Neural crest cell (in vitro differentiated cells): ENCODE measurements at places on chromosomes 5 and 9. TPM values are rescaled to one million over a fixed set of nuclear protein-coding genes. Genes with fewer than 3 reads are reported as not detected.

GRCh38 chr5:54646356-54647101 is 129.0 kb downstream of the SNX18 start:
- H3K4me1 ChIP-seq, result peaks cover 14% of the 10 kb centered on the region
- no peak overlapping the region for H3K27ac ChIP-seq
- no peak overlapping the region for H3K4me3 ChIP-seq
- no peaks in the 10 kb centered on the region for H3K27me3 ChIP-seq

DNA sequence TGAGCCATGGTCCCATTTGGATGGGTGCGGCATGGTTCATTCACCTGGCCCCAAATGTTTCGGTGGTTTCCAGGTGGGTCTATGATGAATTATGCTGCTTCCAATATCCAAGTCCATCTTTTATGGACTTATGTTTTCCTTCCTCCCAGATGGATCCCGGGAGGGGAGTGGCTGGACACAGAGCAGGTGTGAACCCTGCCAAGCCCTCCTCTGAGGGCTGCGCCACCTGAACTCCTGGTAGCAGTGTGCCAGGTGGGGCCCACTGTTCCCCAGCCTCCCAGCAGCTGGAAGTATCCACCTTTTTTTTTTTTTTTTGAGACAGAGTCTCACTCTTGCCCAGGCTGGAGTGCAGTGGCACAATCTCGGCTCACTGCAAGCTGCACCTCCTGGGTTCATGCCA is 42.9 kb downstream of the WNK2 start:
- peaks cover 8% of the 10 kb centered on the region for H3K4me1 ChIP-seq
- H3K4me3 ChIP-seq, result no peak overlapping the region
- H3K36me3 ChIP-seq, result no peaks in the 10 kb centered on the region
- no peak overlapping the region for H3K27ac ChIP-seq
- no peak for DNase-seq
- no peaks in the 10 kb centered on the region for H3K27me3 ChIP-seq

DNA sequence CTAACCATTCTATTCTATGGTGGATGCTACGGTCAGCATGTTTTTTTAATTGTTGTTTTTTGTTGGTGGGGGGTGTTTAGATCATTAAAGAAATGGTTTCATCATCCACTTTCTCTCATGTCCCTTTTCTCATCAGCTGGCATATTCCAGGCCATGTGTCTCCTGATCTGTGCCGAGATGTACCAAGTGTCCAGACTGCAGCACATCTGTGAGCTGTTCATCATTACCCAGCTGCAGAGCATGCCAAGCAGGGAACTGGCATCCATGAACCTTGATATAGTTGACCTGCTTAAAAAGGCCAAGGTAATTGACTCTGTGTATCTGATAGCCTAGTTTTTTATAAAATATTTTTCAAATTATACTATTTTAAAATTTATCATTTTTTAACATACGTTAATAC is 38.9 kb downstream of the GLRX start:
- H3K36me3 ChIP-seq, result peaks cover 25% of the 10 kb centered on the region
- no peak overlapping the region for H3K4me3 ChIP-seq
- peaks cover 5% of the 10 kb centered on the region for H3K4me1 ChIP-seq
- DNase-seq, result no peak

DNA sequence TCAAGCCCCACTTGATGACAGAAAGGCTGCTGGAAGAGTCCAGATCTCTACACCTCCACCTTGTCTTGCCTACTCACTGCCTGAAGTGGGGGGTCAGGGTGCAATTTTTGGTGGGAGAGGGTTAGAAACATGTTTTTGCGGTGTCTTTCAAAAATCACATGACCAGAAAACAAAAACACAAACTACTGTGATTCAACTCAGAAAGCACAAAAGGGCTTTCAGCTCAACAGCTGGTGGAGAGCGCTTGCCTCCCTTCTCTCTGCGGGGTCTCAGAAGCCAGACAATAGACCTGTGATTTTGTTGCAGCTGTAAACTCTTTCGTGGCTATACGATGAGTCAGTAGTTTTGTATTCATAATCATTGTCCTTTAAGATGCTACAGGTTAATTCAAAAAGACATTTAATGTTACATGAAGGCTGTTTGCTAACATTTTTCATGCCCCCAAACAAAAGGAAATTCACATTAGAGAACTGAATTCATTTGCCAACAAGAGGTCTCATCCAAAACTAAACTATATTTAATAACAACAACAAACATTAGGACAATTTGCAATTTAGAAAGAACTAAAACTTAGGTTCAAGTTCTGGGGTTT is 172.6 kb upstream of the RAI14 start:
- peaks cover 30% of the 10 kb centered on the region for H3K4me1 ChIP-seq
- no peaks in the 10 kb centered on the region for H3K27me3 ChIP-seq
- H3K27ac ChIP-seq, result peak overlapping the region; percentile 73
- DNase-seq, result no peak

DNA sequence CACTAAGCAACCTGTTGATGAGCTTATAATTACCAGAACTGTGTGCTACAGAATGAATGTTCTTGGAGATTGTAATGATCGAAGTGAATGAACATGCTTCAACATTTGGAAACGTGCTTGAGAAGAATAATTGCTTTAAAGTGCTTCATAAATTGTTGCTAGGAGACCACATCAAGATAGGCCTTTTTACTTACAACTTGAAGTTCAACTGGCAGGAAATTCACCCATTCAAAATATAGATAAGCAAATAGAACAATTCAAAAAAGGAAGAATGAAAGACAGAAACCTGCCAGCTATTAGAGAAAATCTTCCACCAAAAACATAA is 38.0 kb upstream of the SLC44A1 start:
- H3K4me1 ChIP-seq, result peaks cover 12% of the 10 kb centered on the region
- H3K27ac ChIP-seq, result no peak overlapping the region
- no peak for DNase-seq
- H3K36me3 ChIP-seq, result no peaks in the 10 kb centered on the region
- H3K27me3 ChIP-seq, result no peaks in the 10 kb centered on the region

GRCh38 chr5:36369219-36369690 is 67.6 kb upstream of the RANBP3L start:
- no peak overlapping the region for H3K27ac ChIP-seq
- no peak for DNase-seq
- no peaks in the 10 kb centered on the region for H3K4me1 ChIP-seq
- H3K36me3 ChIP-seq, result no peaks in the 10 kb centered on the region

The SOHLH1 gene
- not detected in 2 replicates for total RNA-seq

The CCDC180 gene
- 6.6 and 10.1 TPM in 2 replicates for total RNA-seq

DNA sequence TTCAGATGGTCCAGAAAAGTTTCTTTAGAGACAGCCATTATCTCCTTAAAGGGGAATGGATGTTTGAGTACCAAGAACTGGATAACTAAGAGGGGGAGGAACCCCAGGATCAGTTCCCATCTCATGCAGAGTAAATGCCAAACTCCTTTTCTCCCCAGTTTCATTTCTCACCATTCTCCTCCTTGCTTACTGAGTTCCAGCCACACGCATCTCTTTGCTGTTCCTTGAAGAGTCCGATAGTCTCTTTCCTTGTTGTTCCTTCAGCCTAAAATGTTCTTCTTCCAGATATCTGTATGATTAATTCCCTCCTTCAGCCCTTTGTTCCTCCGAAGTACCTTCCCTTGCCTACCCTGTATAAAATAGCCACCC is 30.0 kb downstream of the KDM4C start:
- peak overlapping the region; percentile 3 for H3K27ac ChIP-seq
- no peaks in the 10 kb centered on the region for H3K27me3 ChIP-seq
- no peak overlapping the region for H3K4me3 ChIP-seq
- no peak for DNase-seq
- no peaks in the 10 kb centered on the region for H3K36me3 ChIP-seq
- H3K4me1 ChIP-seq, result peaks cover 22% of the 10 kb centered on the region

- H3K4me1 ChIP-seq, result peaks cover 10% of the 10 kb centered on the region
- no peak for DNase-seq
- H3K27ac ChIP-seq, result no peak overlapping the region
- no peaks in the 10 kb centered on the region for H3K36me3 ChIP-seq
- peaks cover 97% of the 10 kb centered on the region for H3K27me3 ChIP-seq
- no peak overlapping the region for H3K4me3 ChIP-seq
Observed at GRCh38 chr5:73306741-73307275, 133.8 kb downstream of the TMEM174 start.

DNA sequence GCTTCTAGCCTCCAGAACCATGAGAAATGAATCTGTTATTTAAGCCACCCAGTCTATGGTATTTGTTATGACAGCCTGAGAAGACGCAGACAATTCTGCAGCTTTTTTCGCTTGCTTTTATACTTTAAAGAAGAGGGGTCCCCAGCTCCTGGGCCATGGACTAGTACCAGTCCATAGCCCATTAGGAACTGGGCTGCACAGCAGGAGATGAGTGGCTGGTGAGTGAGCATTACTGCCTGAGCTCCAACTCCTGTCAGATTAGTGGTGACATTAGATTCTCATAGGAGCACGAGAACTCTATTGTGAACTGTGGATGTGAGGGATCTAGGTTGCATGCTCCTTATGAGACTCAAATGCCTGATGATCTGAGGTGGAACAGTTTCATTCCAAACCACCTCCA is 151.7 kb downstream of the PTTG1 start:
- no peak overlapping the region for H3K27ac ChIP-seq
- H3K27me3 ChIP-seq, result no peaks in the 10 kb centered on the region
- no peak for DNase-seq
- no peaks in the 10 kb centered on the region for H3K4me1 ChIP-seq
- H3K4me3 ChIP-seq, result no peak overlapping the region
- peaks cover 5% of the 10 kb centered on the region for H3K36me3 ChIP-seq
